ENCODE measurements at places on chromosomes 13 and 19. TPM values are rescaled to one million over a fixed set of nuclear protein-coding genes. Genes with fewer than 3 reads are reported as not detected.

The ZNF30 gene
- total RNA-seq: 1.8 TPM

The NAPA gene
- 97.2 TPM for total RNA-seq

The PLA2G4C gene
- total RNA-seq: 2.0 TPM

The GRK1 gene
- total RNA-seq: not detected

The NMRK2 gene
- not detected for total RNA-seq

The WDR87 gene
- not detected for total RNA-seq

The ZNF439 gene
- total RNA-seq: 3.1 TPM

The PSG6 gene
- total RNA-seq: not detected

The ZNF625 gene
- total RNA-seq: 3.7 TPM

The MISP3 gene
- 1.2 TPM for total RNA-seq

The UBE2S gene
- total RNA-seq: 249 TPM

The ZNF543 gene
- total RNA-seq: 3.7 TPM

The NLRP13 gene
- total RNA-seq: not detected

The KL gene
- not detected for total RNA-seq

The MED4 gene
- 22.4 TPM for total RNA-seq

The ZNF8 gene
- 3.7 TPM for total RNA-seq

The GPR108 gene
- total RNA-seq: 43.9 TPM

Measured in bronchus fibroblast of lung (primary cell).